ENCODE measurements at places on chromosomes 13 and 19.

DNA sequence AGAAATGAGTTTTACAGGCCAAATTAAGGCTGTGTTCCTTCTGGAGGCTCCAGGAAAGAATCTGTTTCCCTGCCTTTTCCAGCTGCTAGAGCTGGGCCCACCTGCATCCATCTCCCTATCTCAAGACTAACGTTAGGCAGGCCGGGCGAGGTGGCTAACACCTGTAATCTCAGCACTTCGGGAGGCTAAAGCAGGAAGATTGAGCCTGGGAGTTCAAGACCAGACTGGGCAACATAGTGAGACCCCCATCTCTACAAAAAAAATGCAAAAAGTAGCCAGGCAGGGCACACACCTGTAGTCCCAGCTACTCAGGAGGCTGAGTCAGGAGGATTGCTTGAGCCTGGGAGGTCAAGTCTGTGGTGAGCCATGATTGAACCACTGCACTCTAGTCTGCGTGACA lies 14.6 kb downstream of the HIF3A start:
- DNase-seq: no peak

- DNase-seq: no peak
These were observed 519.5 kb downstream of the DCT start for GRCh38 chr13:93959796-93960533.

DNA sequence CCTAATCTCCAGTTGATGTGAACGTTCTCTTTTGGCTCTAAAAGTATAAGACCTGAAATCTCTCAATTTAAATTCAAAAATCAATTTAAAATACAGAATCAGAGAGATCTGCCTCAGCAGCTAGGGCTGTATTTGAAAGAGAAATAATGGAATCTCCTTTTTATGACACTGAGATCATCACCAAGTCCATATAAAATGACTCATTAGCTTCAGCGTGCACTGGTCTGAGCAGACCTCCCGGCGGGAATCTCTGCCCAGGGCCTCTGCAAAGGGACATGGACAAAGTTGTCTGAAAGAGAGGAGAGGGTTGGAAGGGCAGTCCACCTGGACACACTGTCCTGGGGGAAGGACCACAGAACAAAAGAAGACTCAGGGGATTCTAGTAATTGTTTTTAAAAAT lies 855.6 kb downstream of the EFNB2 start:
- DNase-seq: no peak

- DNase-seq: no peak
These were observed 349 bp downstream of the ZNF98 start for GRCh38 chr19:22421797-22422196.

- DNase-seq: no peak
These were observed 132.8 kb downstream of the PTPRS start for GRCh38 chr19:5207806-5208205.

DNA sequence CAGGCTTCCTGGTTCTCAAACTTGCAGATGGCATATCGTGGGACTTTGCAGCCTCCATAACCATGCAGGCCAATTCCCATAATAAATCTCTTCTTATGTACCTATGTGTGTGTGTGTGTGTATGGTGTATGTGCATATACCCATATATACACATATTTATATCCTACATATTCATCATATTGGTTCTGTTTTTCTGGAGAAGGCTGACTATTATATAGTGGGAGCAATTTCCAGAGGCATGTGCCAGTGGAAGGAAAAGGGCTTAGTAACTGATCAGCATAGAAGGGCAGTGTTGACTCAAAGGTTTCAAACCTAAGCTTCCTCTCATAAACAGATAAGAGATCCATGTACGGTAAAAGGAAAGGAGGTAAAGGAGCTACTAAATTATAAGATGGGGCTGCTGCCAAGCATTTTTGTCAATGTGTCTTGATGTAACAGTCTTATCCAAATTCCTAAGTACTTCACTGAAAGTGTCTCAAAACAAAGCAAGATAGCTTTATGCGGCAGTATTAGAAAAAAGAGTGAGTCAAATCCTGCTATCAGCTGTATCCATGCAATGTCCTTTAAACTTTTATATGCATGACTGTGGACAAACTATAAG lies 432.1 kb downstream of the TBC1D4 start:
- no peak for DNase-seq

GRCh38 chr13:98581381-98581780 lies 4.5 kb upstream of the STK24 start:
- DNase-seq: no peak

GRCh38 chr19:3661284-3662238 lies 35.0 kb upstream of the CACTIN start:
- no peak for DNase-seq

DNA sequence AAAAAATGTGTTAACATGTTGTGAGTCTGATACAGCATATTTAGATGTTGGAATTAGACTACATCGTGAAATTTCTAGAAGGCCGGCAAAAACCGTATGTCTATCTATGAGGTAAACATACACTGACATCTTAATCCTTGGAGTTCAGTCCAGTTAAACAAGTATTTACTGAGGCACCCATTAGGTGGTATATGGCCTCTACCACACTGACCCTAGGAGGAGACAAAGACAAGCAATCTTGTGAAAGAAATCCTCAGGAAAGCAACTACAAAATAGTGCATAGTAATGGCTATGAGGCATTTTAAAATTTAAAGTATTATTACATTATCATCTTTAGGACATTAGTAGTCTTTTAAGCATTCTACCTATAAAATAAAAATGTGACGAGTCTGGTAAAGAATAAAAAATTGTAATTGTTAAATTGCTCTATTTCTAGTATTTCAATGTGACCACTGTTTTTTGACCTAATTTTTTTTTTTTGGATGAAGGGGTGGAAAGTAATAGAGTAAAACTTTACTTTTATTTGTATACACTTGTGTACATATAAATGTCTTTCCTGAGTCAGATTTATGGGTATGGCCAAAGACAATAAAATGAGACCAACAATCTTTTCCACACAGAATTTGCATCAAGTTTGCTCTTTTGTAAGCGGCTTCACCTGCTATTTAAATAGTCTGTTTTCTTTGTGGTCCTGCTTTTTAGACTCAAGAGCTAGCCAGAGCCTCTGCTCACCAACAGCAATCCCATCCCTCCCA lies 50.5 kb downstream of the KATNAL1 start:
- DNase-seq: no peak
